ENCODE measurements at places on chromosomes 13 and 19. TPM values are rescaled to one million over a fixed set of nuclear protein-coding genes. Genes with fewer than 3 reads are reported as not detected.
A peak's percentile ranks its signal among the peaks of the same experiment; 100 is the strongest.

- peaks cover 16% of the 10 kb centered on the region for H3K4me1 ChIP-seq
- DNase-seq: no peak
- H3K27me3 ChIP-seq: no peaks in the 10 kb centered on the region
- no peaks in the 10 kb centered on the region for H3K36me3 ChIP-seq
- H3K27ac ChIP-seq: peak overlapping the region; percentile 80
- H3K4me3 ChIP-seq: no peak overlapping the region
Observed at GRCh38 chr19:18967358-18968146, 26.5 kb upstream of the HOMER3 start.

DNA sequence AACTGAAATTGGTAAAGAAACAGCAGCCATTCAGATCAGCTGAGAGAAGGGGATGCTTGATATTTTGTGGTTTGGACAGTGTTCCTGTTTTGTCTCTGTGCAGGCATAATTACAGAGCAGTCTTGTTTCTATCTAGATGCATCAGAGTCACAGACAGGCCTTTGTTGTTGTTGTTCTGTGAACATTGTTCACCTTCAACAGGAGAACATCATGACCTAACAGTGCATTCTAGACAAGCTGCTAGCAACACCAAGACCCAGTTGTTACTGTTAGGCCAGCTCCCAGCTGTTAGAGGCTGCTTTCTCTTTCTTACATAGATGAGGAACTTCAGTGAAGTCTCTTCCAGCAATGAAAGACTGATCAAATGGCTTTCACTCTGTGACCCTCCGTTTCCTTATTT is 8.5 kb upstream of the LSR start:
- no peaks in the 10 kb centered on the region for H3K4me1 ChIP-seq
- H3K36me3 ChIP-seq: no peaks in the 10 kb centered on the region
- H3K27ac ChIP-seq: no peak overlapping the region

DNA sequence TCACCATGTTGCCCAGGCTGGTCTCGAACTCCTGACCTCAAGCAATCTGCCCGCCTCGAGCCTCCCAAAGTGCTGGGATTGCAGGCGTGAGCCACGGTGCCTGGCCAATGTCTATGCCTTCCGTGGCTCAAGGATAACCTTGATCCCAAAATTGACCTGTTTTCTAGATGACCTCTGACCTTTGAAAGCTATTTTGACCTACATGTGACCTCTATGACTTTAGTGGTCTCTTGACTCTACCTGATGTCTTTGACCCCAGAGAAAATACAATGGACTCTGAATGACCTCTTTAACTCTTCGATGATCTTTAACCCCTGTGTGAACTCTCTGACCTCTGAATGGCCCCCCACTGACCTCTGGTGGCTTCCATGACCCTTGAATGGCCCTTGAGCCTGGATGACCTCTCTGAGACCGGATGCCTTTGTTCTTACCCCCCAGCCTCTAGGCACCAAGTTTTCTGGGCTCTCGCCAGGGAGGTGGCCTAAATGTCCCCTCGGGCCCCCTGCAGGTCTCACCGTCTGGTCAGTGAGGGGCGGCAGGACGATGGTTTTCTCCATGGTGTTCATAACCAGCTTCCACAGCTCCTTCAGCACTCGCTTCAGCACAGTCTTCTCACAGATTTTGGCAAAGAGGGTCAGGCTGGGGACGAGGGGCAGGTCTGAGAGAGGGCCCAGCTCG is 63.7 kb downstream of the UNC13A start:
- no peak overlapping the region for H3K27ac ChIP-seq
- no peaks in the 10 kb centered on the region for H3K27me3 ChIP-seq
- no peaks in the 10 kb centered on the region for H3K36me3 ChIP-seq
- no peak overlapping the region for H3K4me3 ChIP-seq
- no peaks in the 10 kb centered on the region for H3K4me1 ChIP-seq
- DNase-seq: no peak

GRCh38 chr19:48443256-48443655 is 2.5 kb upstream of the GRWD1 start:
- H3K4me3 ChIP-seq: no peak overlapping the region
- no peak for DNase-seq
- peaks cover 9% of the 10 kb centered on the region for H3K4me1 ChIP-seq
- H3K27ac ChIP-seq: no peak overlapping the region

DNA sequence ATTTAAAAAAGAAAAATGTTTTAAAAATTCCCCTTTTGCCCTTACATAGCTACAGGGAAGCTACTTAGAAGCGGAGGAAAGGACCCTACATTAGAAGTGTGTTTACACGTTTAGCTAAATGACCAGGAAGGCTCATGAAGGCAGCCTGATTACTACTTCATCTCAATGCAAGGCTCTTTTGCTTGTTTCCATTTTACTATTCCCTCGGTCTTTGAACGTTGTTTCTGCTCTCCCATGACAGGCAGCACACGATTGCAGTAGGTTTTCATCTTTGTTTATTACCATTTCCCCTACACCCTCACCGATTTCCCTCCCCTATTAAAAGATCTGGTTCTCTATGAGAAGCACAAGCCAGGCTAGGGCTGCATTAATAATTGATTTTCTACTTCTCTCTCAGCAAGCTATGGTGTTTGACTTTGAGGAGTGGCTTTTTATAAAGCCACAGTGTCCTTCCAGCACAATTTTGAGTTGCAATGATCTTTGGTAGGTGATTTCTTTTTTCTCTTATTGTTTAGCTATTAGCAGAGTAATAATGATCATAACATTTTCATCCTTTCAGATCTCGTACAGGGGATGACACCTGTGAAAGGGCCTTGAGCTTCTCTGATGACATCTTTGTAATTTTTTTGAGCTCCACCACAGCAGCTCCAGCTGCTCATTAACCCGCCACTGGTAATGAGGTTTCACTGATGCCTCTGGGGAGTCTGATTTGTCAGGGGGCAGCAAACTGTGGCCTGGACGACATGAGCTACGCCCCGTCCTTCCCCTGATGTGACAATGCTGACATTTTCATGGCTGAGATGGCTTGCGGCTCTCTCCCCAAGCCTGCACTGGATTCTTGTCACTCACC is 670.3 kb downstream of the UQCRFS1 start:
- no peak overlapping the region for H3K4me3 ChIP-seq
- H3K27me3 ChIP-seq: no peaks in the 10 kb centered on the region
- DNase-seq: no peak
- H3K4me1 ChIP-seq: no peaks in the 10 kb centered on the region
- H3K27ac ChIP-seq: no peak overlapping the region

DNA sequence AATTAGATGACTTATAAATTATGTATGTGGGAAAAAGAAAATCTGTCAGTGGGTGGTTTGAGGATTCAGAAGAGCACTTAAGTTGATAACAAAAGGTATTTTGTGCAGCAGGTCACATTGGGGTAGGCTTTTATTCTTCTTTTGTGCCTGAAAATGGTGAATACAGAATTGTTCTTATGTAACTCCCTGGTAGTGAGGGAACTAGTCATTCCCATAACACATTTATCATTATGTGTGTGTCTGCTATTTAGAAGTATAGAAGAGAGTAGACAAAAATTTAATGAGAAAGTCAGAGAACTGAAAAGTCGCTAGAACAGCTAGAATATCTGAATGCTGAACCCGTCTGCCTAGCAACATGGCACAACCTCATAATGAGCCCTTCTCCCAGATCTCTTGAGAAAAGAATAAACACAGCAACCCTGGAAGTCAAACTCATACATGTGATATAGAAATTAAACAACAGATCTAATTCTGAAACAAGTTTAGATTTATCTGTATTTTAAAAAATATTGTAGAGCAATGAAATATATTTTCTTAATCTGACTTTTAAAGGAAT is 111.8 kb upstream of the EDNRB start:
- H3K36me3 ChIP-seq: no peaks in the 10 kb centered on the region
- H3K4me3 ChIP-seq: no peak overlapping the region
- DNase-seq: no peak
- no peaks in the 10 kb centered on the region for H3K4me1 ChIP-seq
- no peak overlapping the region for H3K27ac ChIP-seq

DNA sequence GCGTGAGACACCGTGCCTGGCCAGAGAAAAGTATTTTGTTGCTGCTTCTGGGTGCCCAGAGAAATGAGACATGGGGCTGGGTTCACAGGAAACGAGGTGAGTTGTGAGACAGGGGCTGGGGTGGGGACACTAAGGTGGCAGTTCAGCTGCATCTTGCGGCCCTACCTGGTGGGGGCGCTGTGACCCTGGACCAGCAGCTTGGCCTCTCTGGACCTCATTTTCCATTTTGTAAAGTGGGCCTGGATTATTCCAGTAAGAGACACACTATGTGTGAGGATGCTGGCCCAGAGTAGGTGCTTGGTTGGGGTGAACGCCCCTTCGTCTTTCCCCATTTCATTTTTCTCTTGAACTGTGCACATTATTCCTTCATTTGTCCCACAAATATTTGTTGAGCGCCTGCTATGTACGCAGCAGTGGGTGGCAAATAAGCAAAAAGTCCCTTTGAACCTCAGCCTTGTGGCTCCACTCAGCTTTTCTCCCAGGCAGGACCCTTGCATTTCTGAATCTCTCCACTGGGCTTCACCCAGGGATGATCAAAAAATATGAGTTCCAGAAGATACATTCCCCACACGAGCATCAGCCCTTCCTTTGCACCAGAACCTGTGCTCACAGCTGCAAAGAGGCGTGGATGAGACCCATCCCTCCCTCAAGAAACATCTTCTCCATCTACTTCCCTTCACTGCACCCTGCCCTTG is 26.6 kb upstream of the OR10H1 start:
- H3K27ac ChIP-seq: no peak overlapping the region
- H3K4me3 ChIP-seq: no peak overlapping the region
- no peak for DNase-seq
- H3K4me1 ChIP-seq: no peaks in the 10 kb centered on the region

DNA sequence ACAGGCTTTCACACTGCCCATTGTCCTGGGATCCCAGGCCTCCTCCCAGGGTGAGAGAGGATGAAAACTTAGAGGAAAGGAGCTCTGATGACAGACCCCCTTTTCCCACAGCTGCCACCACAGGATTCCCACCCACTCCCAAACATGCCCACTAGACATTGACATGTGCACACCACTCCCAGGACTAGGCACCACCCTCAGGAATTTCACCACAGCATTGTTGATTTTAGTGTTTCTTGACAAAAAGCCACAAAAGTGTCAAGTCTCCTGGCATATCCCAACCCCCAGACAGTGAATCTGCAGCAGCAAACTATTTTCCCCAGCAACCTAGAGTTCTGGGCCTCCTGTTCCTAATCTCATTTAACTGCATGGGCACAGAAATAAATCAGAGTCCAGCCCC is 10.1 kb downstream of the ZNF714 start:
- DNase-seq: no peak
- H3K27ac ChIP-seq: no peak overlapping the region
- H3K4me3 ChIP-seq: no peak overlapping the region
- H3K27me3 ChIP-seq: no peaks in the 10 kb centered on the region
- no peaks in the 10 kb centered on the region for H3K4me1 ChIP-seq

GRCh38 chr13:51912511-51913225 is 50.9 kb downstream of the CCDC70 start:
- H3K27ac ChIP-seq: no peak overlapping the region
- H3K4me1 ChIP-seq: no peaks in the 10 kb centered on the region

The KLHL26 gene
- total RNA-seq: 4.4 TPM

The DAND5 gene
- total RNA-seq: 0.54 TPM

The URAD gene
- not detected for total RNA-seq

Measured in Panc1 (cell line).